ENCODE measurements at places on chromosomes 1 and 21. TPM values are rescaled to one million over a fixed set of nuclear protein-coding genes. Genes with fewer than 3 reads are reported as not detected.

- peak within 1 kb of the TSS; percentile 94 for H3K27ac ChIP-seq
- no peaks in the 10 kb centered on the region for H3K27me3 ChIP-seq
- peaks cover 22% of the 10 kb centered on the region for H3K36me3 ChIP-seq
- peak within 1 kb of the TSS; percentile 95 for H3K4me3 ChIP-seq
- peaks cover 47% of the 10 kb centered on the region for H3K4me1 ChIP-seq
These were observed at the start of gene KIAA0319L for GRCh38 chr1:35557118-35557610. Gene KIAA0319L (minus strand): TSS chr1:35557403. CDS start chr1:35554491, 2,912 bp downstream.

- H3K27ac ChIP-seq: no peak overlapping the region
- DNase-seq: no peak
- no peaks in the 10 kb centered on the region for H3K27me3 ChIP-seq
- peaks cover 17% of the 10 kb centered on the region for H3K4me1 ChIP-seq
These were observed 24.7 kb downstream of the CLIC4 start for GRCh38 chr1:24769656-24770651.

GRCh38 chr1:246795906-246796694, 71.9 kb downstream of the SCCPDH start:
- H3K4me3 ChIP-seq: no peak overlapping the region
- no peak overlapping the region for H3K27ac ChIP-seq
- no peaks in the 10 kb centered on the region for H3K36me3 ChIP-seq
- no peaks in the 10 kb centered on the region for H3K4me1 ChIP-seq
- no peaks in the 10 kb centered on the region for H3K27me3 ChIP-seq
- no peak for DNase-seq

DNA sequence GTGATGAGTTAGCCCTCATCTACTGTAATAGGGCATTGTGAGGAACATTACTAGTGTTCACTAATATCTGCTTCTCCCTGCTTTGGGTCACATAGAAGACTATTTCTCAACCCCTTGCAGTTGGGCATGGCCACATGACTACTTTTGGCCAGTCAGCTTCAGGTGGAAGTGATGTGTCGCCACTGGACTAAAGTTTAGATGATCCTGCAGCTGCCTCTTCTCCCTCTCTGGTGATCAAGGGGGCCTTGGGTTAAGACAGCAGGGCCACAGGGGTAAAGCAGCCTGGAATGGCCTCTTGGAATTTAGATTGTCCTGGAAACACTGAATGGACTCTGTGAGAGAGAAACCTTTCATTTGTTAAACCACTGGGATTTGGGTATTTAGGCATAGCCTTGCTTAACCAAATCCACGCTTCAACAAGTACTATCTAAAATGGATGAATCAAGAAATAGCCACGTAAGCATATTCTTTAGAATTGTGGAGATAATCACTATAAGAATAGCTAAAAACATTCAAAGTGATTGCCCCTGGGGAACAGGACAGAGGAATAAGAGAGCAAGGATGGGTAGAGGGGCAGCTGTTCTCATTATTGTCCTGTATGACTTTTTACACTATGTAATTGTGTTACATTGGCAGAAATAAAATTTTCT, 41.2 kb downstream of the OPRD1 start:
- no peak for DNase-seq
- peaks cover 3% of the 10 kb centered on the region for H3K4me1 ChIP-seq
- H3K27me3 ChIP-seq: peaks cover 22% of the 10 kb centered on the region
- H3K27ac ChIP-seq: no peak overlapping the region
- H3K36me3 ChIP-seq: no peaks in the 10 kb centered on the region
- no peak overlapping the region for H3K4me3 ChIP-seq

SLC6A17 gene
- not detected for total RNA-seq

DNA sequence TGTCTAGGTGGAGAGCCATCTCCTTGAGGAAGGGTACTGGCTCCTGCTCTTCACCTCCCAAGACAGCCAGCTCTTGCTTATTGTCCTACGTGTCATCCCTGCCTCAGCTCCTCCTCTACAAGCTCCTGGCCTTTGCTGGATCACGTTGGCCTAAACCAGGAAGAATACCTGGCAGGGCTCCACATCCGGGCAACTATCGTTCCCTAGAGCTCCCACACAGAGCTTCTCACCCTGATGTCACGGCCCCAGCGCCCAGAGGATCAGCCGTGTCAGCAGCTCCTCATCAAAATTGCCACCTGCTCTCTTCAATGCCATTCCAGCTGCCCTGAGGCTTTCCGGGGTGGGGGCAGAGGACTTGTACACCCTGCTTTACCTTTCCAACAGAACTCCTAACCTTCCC, 1.9 kb upstream of the TPM3 start:
- H3K4me1 ChIP-seq: no peaks in the 10 kb centered on the region
- H3K27ac ChIP-seq: no peak overlapping the region
- DNase-seq: no peak
- H3K27me3 ChIP-seq: peaks cover 48% of the 10 kb centered on the region

FAM72C gene
- 19.8 TPM for total RNA-seq

KCNJ10 gene
- not detected for total RNA-seq

DNA sequence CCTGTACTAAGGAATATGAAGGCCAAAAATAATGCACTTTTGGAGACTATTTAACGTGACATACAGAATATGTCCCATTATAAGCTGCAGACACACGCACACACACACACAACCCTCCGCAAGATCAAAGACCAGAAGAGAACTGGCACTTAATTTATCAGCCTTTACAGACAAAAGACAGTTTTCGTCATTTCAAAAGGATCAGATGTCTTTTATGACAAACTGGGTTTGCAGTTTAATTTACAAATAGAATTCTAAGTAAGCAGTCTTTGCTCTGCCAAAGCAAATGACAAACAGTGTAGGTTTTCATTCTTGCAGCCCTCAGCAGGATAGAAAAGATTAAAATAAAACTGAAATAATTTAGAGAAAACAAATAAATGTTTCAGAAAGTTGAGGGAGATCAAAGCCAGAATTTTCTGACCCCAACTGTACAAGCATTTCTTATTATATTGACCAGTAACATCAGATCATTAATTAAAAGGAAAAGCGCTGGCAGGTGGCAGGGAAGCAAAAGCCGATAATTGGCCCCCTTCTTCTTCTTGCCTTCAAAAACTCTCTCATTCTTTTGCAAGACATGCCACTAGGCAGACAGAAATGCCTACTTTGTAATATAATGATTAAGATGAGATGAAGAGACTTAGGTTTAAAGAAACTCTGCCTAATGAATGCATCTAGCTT, 169.0 kb downstream of the DENND1B start:
- H3K4me3 ChIP-seq: no peak overlapping the region
- no peaks in the 10 kb centered on the region for H3K4me1 ChIP-seq
- H3K36me3 ChIP-seq: no peaks in the 10 kb centered on the region
- no peak for DNase-seq

DNA sequence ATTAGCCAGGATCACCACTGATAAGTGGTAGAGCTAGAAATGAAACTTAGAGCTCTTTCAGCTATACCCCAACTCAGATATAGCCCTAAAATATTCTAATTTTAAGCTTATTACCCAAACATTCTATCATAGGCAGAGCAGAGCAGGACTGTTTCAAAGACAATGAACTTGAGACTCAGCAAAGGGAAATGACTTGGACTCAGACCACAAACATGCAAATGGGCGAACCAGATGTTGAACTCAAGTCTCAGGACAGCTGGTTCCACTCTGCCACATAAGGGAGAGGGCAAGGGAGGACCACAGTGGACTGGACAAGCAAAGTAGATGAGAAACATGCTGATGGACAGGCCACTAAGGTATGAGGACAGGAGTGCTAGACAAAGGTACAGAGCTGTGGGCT, 315.3 kb downstream of the OMA1 start:
- no peak overlapping the region for H3K4me3 ChIP-seq
- no peak overlapping the region for H3K27ac ChIP-seq
- DNase-seq: no peak
- H3K4me1 ChIP-seq: no peaks in the 10 kb centered on the region
- no peaks in the 10 kb centered on the region for H3K27me3 ChIP-seq
- no peaks in the 10 kb centered on the region for H3K36me3 ChIP-seq

Measured in activated CD4-positive, alpha-beta memory T cell treated with anti-CD3 and anti-CD28 coated beads, Interleukin-2, amount 10 ng/mL, durations not matched to agents 7 days and 5 days (primary cell).